ENCODE measurements at places on chromosomes 4 and X.

- DNase-seq = no peak
Measured at GRCh38 chr4:213971-214370, 89.7 kb downstream of the ZNF718 start.

DNA sequence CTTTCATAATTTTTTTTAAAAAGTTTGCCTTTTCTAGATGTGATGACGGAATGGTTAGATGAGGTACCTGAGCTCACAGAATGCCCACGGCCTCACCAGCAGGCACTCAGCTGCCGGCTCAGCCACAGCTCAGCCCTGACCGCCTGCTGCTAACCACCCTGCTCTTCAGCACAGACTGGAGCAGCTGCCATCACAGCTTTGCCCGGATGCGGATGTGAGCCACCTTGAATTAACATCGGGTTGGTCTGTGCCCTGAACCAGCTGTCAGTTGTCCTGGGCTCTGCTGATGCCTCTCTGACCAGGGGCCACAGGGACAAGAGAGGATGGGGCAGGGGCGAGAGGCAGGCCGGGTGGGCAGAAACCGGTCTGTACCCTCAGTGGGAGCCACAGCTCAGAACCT is 93.3 kb downstream of the HMX1 start:
- DNase-seq = no peak

DNA sequence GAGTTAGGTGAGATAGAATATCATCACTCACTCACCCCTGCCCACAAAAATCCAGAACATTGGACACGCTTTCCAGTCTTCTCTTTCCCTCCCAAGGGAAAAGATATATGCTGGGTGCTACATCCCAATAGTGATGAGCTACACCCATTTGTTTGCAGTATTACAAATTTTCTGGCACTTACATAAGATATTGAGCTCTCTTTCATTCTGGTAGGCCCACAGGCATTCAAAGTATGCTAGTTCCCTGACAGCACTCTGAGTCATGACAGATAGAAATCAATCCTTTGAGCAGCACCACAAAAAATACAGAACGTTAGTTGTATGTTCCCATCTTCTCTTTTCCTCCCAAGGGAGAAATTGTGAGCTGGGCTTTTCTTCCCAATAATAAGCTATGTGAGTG is 477.6 kb upstream of the GRID2 start:
- no peak for DNase-seq

GRCh38 chr4:159107203-159107925 is 4.5 kb downstream of the RAPGEF2 start:
- no peak for DNase-seq

GRCh38 chr4:7422151-7422897 is 12.4 kb downstream of the PSAPL1 start:
- DNase-seq = no peak

GRCh38 chr4:10741961-10742699 is 57.6 kb upstream of the CLNK start:
- no peak for DNase-seq

GRCh38 chrX:39144323-39144722 is 343.1 kb downstream of the MID1IP1 start:
- no peak for DNase-seq

DNA sequence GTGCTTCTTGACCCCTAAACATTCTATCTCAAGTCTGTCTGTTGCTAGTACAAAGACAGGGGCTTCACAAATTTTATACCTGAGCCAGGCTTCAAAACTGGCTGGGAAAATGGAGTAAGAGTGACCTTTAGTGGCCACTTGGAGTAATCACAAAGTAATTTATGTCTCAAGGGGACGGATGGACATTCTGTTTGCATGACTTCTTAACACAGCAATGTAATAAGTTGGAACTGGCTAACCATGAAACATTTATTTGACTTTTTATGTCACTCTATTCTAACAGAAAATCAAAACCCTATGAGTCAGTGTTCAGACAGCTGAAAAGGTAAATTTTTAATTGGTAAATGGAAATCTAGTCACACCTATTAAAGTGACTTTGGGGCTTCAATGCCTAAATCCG is 600.6 kb downstream of the ANKRD50 start:
- DNase-seq = no peak

- no peak for DNase-seq
Measured at GRCh38 chrX:38850807-38851544, 49.7 kb downstream of the MID1IP1 start.

DNA sequence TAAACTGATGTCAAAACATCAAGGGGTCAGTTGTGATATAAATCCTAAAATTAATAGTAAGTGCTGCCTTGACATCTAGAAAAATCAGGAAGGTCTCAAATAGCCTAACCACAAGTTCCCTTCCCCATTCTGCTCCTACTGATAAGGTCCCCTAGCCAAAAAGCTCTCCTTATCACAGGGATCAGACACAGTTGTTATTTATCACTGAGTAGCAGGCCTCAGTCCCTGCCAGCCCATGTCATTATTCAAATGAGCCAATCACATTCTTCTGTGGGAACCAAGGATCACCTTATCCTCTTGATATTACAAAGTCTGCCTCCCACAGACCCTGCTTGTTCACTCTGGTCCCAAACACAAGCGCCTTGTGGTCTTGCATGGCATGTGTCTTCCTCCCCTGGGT is 23.3 kb upstream of the TMEM255A start:
- DNase-seq = no peak

DNA sequence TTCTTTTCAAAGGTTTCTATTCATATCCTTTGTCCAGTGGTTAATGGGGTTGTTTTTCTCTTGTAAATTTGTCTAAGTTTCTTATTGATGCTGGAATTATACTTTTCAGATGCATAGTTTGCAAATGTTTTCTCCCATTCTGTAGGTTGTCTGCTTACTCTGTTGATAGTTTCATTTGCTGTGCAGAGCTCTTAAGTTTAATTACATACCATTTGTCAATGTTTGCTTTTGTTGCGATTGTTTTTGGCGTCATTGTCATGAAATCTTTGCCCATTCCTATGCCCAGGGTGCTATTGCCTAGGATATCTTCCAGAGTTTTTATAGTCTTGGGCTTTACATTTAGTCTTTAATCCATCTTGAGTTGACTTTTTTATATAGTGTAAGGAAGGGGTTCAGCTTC is 21.2 kb upstream of the UGT8 start:
- no peak for DNase-seq

GRCh38 chr4:182916483-182917181 is 554 bp downstream of the DCTD start:
- DNase-seq = peak; percentile 17

DNA sequence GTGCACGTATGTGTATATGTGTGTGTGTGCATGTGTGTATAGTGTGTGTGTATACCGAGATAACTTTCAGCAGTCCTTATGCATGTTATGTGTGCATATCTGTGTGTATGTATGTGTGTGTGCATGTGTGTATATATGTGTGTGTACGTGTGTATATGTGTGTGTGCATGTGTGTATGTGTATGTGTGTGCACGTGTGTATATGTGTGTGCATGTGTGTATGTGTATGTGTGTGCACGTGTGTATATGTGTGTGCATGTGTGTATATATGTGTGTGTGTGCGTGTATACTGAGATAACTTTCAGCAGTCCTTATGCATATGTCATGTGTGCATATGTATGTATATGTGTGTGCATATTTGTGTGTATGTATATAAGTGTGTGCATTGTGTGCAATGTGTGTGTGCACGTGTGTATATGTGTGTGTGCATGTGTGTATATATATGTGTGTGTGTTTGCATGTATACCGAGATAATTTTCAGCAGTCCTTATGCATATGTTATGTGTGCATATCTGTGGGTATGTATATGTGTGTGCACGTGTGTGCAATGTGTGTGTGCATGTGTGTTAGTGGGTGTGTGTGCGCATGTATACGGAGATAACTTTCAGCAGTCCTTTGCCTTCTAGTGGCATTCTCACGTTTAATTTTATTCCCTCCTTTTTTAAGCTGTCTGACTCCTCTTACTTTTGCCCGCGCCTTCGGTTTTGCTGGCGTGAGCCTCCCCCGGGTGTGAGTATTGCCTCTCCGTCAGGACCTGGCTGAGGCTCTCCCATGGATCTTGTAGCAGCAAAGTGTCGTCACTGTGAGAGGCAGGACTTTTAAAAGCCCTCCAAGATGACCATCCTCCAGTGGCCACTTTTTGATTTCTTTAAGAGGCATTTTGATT is 99.6 kb upstream of the SHOX start:
- no peak for DNase-seq

- DNase-seq = peak; percentile 9
Measured at GRCh38 chrX:149286940-149287349, 218.2 kb downstream of the IDS start.

DNA sequence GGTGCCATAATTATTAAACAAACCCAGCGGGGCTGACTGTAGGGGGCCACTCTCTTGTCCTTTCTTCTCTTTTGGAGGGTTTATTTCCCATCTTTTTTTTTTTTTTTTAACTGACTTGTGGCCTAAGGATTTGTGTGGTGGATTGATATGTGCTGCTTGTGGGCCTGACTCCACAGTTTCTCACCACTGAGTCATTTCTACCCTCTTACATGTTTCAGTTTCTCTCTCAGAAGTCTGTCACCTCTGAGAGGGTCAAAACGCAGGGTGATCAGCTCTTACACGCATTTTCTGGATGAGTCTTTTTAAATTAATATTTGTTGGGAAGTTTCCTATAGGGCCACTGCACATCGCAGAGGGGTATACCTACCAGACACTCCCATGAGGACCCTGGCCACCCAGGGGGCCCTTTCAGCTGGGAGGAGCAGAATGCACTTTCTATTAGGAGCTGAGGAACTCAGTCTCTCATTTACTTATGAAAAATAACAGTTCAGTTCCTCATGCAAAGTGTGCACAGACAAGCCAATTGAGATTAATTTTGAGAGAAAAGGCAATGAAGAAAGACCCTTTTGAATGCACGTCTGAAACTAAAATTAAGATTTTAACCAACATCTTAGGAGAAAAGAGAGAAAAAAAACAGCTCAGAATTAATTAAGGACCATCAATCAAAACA is 407.9 kb downstream of the TECRL start:
- DNase-seq = no peak

DNA sequence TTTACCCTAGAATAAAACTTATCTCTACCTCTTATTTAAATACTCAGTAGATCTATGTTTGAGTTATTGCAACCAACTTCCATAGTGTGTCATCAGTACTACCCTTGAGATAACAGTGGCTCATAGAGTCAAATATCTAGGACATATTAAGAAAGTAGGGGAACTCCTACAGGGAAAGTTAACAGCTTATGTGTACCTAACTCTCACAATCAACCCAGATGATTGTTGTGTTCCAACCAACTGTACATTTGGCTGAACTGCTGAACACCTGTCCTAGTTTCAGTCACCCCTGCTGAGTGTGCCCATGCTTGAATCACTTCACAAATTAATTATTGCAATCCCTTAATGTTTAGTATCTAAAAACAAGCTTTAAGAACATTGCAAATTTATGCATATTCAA is 244.2 kb upstream of the GRID2 start:
- no peak for DNase-seq

All from stimulated activated CD8-positive, alpha-beta memory T cell treated with anti-CD3 and anti-CD28 coated beads, Interleukin-2, amount 100 ng/mL, for 48 hours (primary cell).